Activated CD4-positive, alpha-beta memory T cell treated with anti-CD3 and anti-CD28 coated beads for 36 hours (primary cell): ENCODE measurements at places on chromosomes 5 and 9. TPM values are rescaled to one million over a fixed set of nuclear protein-coding genes. Genes with fewer than 3 reads are reported as not detected.
A peak's percentile ranks its signal among the peaks of the same experiment; 100 is the strongest.

GRCh38 chr5:169072233-169072632 is 228.7 kb downstream of the SLIT3 start:
- H3K36me3 ChIP-seq: no peaks in the 10 kb centered on the region
- no peaks in the 10 kb centered on the region for H3K4me1 ChIP-seq
- no peak overlapping the region for H3K27ac ChIP-seq
- DNase-seq: no peak

DNA sequence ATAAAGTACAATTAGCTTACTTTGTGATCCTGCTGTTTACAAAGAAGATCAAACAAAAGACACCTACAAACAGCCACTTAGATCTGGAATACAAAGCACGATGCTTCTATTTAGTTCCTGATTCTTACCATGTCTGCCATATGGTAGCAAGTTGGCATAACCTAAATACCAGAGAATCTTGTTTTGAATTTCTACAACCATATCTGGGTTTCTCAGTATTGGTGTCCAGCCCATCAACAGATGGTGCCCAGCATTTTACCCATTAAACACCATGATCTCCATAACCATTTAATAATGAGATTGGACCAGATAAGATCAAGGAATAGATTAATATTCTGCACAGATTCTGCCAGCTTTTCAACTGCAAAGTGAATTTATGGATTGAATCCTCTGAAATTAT is 29.8 kb downstream of the SLC24A2 start:
- no peak overlapping the region for H3K27ac ChIP-seq
- H3K36me3 ChIP-seq: no peaks in the 10 kb centered on the region
- no peak overlapping the region for H3K4me3 ChIP-seq

The FAM221B gene
- total RNA-seq: not detected

- no peak overlapping the region for H3K4me3 ChIP-seq
- H3K36me3 ChIP-seq: no peaks in the 10 kb centered on the region
- no peaks in the 10 kb centered on the region for H3K4me1 ChIP-seq
- DNase-seq: no peak
- no peak overlapping the region for H3K27ac ChIP-seq
Measured at GRCh38 chr5:45410304-45410995, 285.7 kb downstream of the HCN1 start.

The GARNL3 gene
- total RNA-seq: 3.9 TPM

DNA sequence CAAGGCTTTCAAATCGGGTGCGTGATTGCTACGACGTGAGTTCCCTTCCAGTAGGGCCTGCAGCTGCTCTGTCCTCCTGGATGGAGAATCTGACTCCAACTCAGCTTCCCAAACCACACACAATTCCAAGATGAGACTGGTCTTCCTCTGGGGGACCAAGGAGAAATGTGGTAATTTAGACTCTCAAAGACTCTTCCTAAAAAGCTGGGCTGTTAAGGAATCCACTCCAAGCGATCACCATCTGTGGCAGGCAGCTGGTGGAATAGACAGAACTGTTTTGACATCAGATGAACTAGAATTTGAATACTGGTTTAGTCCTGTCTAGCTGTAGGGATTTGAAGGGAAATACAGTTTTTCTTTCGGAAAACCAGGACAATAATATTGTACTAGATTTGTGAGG is 130.7 kb upstream of the KLF4 start:
- H3K27me3 ChIP-seq: no peaks in the 10 kb centered on the region
- H3K36me3 ChIP-seq: no peaks in the 10 kb centered on the region
- H3K27ac ChIP-seq: no peak overlapping the region

DNA sequence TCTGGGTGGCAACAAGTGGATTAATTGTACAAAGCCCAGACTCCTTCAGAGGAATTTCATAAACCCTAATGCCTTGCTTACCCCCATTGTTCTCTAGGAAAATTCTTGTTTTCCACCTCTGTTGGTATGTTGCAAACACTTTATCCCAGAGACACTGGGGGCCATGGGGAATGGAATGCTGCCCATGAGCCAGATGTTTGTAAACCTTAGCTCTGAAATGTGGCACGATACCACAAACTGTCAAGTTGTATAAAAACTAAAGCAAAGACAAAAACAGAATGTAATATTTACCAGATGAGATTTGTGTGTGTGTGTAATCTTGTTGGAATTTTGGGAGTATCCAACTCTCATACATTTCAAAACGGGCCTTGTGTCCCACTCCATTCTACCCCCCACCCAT is 465.0 kb downstream of the EBF1 start:
- H3K4me3 ChIP-seq: no peak overlapping the region
- no peak for DNase-seq
- no peaks in the 10 kb centered on the region for H3K4me1 ChIP-seq
- no peaks in the 10 kb centered on the region for H3K36me3 ChIP-seq
- H3K27me3 ChIP-seq: peaks cover 6% of the 10 kb centered on the region

The SPATA31A1 gene
- not detected for total RNA-seq

The CEL gene
- 1.0 TPM for total RNA-seq

The PSAT1 gene
- total RNA-seq: 137 TPM

DNA sequence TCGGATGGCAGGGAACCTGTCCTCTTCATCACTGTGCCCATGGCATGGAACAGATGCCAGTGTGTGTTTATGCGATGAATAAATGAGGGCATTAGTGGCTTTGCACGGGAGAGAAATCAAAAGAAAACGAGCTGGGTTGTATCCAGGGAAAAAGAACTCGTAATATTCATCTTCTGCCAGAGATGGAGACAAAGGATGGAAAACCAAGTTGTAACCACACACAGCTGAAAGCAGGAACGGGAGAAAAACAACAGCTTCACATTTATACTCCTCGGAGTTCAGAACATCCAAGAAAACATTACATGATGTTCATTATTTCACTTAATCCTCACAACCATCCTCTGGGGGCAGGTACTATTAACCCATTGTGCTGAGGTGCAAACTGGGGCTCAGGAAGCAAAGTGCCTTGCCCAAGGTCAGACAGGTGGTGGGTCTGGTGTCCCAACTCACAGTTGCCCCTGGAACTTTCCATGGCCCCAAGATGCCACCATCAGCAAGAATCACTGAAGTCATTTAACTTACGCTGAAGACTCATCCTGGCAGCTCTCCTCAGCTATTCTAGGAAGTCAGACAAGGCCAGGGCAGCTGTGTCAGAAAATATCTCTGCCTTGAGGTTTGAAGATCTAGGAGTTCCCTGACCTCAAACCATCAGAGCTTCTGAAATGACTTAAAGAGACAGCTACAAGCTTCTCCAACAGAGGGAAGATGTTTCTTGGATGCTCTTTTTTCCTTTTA is 250.4 kb downstream of the NSG2 start:
- H3K36me3 ChIP-seq: no peaks in the 10 kb centered on the region
- H3K4me1 ChIP-seq: no peaks in the 10 kb centered on the region
- H3K27me3 ChIP-seq: peaks cover 6% of the 10 kb centered on the region

- H3K4me1 ChIP-seq: peaks cover 52% of the 10 kb centered on the region
- H3K27me3 ChIP-seq: peaks cover 35% of the 10 kb centered on the region
- no peaks in the 10 kb centered on the region for H3K36me3 ChIP-seq
- H3K27ac ChIP-seq: peak overlapping the region; percentile 83
- DNase-seq: peak; percentile 82
Measured at GRCh38 chr9:91047529-91047928, 245.9 kb downstream of the SYK start.
